ENCODE measurements at places on chromosomes 2 and 18.

GRCh38 chr18:49510393-49511115 lies 23.5 kb upstream of the C18orf32 start:
- DNase-seq: peak; percentile 35

GRCh38 chr2:119744335-119744939 lies 15.3 kb upstream of the PTPN4 start:
- DNase-seq: no peak

DNA sequence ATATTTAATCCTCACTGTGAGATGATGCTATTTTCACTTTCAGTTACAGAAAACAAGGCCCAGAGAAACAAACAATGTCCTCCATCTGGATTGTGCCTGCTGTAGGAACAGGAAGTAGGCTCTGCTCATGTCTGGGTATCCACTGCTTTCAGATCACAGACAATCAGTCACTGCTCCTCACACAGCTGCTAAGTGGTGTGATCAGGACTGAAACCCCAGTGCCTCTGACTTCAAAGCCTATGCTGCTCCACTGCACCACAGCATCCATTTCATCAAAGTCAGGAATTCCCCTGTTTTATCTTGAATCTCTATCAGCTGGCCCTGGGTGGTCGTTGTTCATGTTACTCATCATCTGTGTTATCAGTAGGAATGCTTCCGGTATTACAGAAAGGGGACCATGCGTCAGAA lies 303.8 kb upstream of the TRIB2 start:
- peak; percentile 8 for DNase-seq

GRCh38 chr2:217928324-217929181 lies 74.2 kb downstream of the TNS1 start:
- no peak for DNase-seq

- DNase-seq: no peak
Observed at GRCh38 chr2:80154231-80154915, 150.2 kb downstream of the LRRTM1 start.

GRCh38 chr2:234422981-234423431 lies 73.9 kb downstream of the ARL4C start:
- peak; percentile 64 for DNase-seq

DNA sequence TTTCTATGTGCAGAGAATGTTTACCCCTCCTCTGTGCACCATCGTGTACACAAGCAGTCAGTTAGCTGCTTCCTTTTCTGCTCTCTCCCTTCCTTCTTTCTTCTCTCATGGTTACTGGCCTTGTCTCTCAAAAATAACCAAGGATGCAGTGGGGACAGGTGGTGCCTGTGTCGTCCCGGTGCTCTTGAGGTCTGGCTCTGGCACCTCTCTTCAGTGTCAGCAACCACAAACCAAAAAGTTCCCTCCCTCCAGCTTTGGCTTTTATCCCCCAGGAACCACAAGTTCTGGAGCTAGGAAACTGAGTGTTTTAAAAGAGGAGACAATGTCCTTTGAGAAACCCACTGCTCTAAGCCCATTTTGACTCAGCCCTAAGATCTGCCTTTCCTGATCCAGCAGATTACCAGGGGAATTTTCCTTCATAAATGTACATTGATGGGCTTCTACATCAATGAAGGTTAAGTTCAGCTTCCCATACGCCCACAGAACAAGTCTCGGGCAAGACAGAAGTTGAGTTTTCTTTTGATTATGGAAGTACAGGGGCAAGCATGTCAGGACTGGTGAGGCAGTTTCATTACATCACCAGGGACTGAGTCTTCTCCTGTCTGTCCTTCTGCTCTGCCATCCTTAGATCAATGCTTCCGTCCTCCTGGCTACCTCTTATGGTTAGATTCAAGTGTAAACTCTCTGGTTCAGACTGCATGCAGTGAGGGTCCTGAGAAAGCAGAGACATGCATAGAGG lies 232.2 kb downstream of the SETBP1 start:
- no peak for DNase-seq

DNA sequence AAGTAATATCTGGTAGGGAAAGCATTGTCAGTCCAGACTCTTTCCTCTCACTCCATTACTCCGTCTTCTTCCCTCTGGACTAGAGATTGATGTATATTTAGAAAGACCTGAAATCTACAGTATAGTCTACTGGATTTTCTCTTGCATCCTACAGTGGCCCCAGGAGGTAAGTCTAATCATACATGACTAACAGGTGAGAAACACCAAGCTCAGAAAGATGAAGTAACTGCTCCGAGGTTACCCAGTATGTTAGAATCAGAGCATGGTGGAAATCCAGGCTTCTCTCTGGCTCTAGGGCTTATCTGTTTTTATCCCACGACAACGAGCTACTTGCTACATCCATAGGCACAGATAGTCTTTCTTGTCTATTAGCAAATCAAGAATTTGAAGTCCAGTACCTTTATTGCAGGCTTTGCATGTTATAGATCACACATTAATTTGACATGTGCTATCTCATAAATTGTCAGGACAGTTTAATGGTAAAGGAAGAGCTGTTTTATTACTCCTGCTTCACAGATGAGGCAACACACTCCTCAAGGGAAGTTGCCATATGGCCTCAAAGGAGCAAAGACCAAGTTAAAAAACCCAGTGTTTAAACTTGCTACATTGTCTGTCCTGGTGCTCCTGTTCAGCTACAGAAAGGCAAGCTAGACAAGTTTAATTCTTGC lies 484.3 kb downstream of the THSD7B start:
- no peak for DNase-seq

DNA sequence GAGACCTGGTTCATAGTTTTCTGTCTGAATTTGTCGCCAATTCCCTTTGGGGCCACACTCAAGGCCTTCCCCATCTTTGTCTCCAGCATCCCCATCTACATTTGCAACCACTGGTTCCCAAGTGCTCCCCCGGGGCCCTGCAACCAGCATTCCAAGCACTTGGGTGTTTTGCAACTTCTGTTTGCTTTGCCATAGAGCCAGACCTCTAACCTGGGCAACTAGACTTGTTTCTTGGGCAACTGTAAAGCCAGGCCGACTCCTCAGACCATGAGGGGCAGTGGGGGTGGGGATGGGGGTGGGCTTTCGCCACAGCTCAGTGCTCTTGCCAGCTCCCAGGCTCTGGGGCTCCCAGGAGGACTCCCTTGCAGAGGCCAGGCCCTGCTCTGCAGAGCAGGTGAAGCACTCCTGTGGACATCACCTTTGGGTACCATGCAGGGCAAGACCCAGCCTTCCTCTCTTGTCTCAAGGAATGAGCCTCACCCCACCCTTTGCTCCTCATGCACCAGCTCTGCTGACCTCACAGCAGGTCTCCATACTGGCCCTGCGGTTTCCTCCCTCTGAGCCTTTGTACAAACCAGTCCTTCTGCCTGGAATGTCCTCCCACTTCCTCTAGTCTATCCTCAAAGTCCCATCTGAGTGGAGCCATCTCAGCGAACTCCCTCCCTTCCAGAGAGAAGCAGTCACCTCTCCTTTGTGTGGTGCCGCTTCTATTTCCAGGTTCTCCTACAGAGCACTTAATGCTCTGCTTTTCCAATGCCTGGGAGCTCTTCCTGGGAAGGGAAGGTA lies 126.7 kb upstream of the MYCN start:
- DNase-seq: no peak
